PC-3 (cell line): ENCODE measurements at places on chromosomes 16 and 17. TPM values are rescaled to one million over a fixed set of nuclear protein-coding genes. Genes with fewer than 3 reads are reported as not detected.
A peak's percentile ranks its signal among the peaks of the same experiment; 100 is the strongest.

ST6GALNAC2 gene
- total RNA-seq, result 1.0 and 6.4 TPM in 2 replicates

CA5A gene
- not detected in 2 replicates for total RNA-seq

HOXB4 gene
- 0.22 and 0.58 TPM in 2 replicates for total RNA-seq

TCF25 gene
- 77.9 and 79.6 TPM in 2 replicates for total RNA-seq

EME2 gene
- 11.3 and 12.5 TPM in 2 replicates for total RNA-seq

DNA sequence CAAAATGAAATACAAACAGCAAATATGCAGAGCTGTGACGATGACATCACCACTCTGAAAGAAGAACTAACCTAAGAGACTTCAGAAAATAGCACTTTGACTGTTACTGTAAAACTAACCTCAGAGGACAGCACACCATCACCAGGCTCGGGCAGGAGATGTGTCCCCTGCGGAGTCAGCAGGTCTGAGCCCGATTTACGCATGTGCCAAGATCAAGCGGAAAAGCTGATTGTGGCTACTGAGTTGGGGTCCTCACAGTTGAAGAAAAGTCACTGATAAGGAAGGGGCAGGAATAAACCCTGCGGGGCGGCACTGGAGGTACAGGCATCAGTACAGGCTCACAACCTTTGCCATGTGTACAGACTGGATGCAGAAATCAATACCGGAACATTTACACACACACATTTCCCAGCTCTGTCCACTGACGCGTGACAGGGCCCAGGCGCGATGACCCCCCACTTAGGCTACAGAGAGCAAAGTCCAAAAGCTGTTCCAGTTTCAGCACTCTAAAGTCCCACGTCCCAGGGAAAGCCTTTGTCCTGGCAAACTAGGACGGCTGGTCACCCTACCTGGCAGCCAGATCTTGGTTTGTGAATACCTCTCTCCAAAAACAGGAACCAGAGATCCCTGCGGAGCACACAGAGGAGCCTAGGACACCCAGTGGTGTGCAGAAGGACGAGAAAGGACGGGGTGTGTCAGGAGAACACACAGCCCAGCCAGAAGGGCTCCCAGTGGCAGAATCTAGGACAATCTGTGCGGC is 21.5 kb downstream of the TRAP1 start:
- no peak overlapping the region for H3K4me3 ChIP-seq
- H3K36me3 ChIP-seq, result peaks cover 7% of the 10 kb centered on the region; the same call in 1 of the 2 replicates
- no peaks in the 10 kb centered on the region for H3K4me1 ChIP-seq

DNA sequence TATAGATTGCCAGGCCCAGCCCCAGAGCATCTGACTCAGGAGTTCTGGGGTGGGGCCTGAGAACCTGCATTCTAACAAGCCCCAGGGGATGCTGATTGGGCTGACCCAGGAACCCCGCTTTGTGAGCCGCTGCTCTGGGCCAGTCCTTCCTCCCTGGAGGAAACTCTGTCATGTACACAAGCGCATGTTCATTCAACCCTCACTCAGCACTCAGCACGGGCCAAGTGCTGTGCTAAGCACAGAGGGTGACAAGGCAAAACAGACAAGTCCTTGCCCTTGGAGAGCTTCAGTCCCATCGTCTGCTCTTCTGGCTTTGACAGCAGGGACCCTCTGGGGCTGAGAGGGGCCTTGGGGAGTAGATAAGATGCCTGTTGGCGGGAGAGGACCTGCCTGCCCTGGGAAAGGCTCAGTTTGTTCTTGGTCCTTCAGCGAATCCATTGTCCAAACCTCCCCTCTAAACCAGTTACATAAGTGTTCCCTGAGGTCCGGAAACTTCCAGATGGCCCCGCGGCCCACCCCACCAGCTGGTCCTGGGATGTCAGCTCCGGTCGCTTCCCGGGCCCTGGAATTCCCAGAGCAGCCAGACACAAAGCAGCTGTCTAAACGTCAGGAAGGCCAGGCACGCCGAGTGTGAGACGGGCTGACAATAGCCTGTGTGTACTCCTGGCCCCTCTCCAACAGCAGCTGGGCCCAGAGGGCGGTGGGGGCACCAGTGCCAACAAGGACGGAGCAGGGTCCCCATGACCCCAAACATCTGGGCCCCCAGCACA is 88.8 kb downstream of the ZDHHC7 start:
- H3K36me3 ChIP-seq, result no peaks in the 10 kb centered on the region
- H3K27me3 ChIP-seq, result no peaks in the 10 kb centered on the region
- no peak overlapping the region for H3K27ac ChIP-seq
- no peaks in the 10 kb centered on the region for H3K4me1 ChIP-seq
- no peak overlapping the region for H3K4me3 ChIP-seq

DNA sequence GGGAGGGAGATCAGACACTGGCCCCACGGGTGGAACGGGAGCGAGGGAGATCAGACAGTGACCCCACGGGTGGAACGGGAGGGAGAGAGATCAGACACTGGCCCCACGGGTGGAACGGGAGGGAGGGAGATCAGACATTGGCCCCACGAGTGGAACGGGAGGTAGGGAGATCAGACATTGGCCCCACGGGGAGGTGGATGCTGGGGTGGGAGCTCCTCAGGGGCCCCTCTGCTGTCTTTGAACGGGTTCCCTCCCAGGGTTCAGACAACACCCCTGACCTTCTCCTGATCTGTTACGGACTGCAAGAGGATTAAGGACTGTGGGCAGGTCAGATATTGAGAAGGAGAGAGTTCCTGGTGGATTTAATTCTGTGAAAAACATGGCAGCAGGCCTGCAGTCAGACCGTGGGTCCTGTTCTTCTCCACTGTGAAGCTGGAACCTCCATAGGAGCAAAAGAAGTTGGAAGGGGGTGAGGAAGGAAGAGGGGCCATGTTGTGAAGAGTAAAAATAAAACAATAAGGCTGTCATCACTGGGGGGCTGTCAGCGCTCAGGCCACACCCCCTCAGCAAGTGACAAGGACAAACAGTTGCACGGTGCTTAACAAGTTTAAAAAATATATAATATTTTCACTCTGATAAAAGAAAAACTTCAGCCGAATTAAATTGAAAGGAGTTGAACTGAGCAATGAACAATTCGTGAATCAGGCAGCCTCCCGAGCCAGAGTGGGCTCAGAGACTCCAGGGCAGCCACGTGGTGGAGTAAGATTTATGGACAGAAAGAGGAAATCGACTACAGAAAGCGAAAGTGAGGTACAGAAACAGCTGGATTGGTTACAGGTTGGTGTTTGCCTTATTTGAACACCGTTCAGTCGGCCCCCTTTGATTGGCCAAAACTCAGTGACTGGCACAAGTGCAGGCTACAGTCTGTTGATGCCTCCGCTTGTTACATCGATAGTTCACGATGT is 348.7 kb upstream of the TNRC6C start:
- H3K4me3 ChIP-seq, result no peak overlapping the region
- H3K27ac ChIP-seq, result no peak overlapping the region
- DNase-seq, result no peak
- H3K27me3 ChIP-seq, result peaks cover 71% of the 10 kb centered on the region
- H3K4me1 ChIP-seq, result no peaks in the 10 kb centered on the region

DNA sequence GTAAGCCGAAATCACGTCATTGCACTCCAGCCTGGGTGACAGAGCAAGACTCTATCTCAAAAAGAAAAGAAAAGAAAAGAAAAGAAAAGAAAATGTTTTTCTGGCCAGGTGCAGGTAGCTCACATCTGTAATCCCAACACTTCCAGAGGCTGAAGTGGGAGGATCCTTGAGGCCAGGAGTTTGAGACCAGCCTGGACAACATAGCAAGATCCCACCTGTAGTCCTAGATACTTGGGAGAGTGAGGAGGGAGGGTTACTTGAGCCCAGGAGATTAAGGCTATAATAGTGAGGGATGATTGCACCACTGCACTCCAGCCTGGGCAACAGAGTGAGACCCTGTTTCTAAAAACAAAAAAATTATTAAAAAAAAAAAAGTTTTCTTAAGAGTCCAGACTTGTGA is 2.5 kb upstream of the ATP5MC1 start:
- H3K36me3 ChIP-seq, result peaks cover 8% of the 10 kb centered on the region
- H3K27ac ChIP-seq, result no peak overlapping the region
- no peak for DNase-seq
- no peaks in the 10 kb centered on the region for H3K27me3 ChIP-seq
- no peak overlapping the region for H3K4me3 ChIP-seq

DNA sequence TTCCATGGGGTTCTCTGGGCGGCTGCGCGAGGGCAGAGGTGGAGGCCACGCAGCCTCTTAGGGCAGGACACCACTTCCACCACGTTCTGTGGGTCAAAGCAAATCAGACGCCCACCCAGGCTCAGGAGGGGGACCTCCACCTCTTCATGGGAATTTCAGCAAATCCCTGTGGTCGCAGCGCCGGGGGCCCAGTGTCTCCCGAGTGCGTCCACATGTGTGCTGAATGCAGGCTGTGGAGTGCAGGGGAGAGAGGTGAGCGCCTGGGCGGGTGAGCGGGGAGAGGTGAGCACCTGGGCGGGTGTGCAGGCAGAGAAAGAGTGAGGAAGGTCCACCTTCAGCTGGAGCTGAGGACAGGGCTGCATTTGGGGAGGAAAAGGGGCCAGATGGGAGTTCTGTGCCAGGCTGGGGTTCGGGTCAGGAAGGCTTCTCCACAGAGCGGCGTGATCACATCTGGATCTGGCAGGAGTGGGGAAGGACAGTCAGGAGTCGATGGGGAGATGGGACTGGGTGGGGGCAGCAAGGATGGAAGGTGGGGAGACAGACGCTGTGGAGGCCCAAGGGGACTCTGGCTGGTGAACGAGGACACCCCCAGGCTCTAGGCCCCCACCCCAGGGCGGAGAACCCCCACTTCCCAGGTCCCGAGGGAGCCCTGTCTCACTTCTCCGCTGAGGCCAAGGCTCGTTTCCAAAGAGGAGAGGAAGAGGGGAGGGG is 36.8 kb upstream of the CBFA2T3 start:
- H3K36me3 ChIP-seq, result no peaks in the 10 kb centered on the region
- peaks cover 10% of the 10 kb centered on the region; the same call in 1 of the 2 replicates for H3K27me3 ChIP-seq
- no peak overlapping the region for H3K27ac ChIP-seq
- no peaks in the 10 kb centered on the region for H3K4me1 ChIP-seq
- no peak overlapping the region for H3K4me3 ChIP-seq

GRCh38 chr16:82874672-82875071 is 247.9 kb downstream of the CDH13 start:
- no peak for DNase-seq
- no peaks in the 10 kb centered on the region for H3K4me1 ChIP-seq
- H3K4me3 ChIP-seq, result no peak overlapping the region
- no peak overlapping the region for H3K27ac ChIP-seq
- no peaks in the 10 kb centered on the region for H3K36me3 ChIP-seq
- H3K27me3 ChIP-seq, result no peaks in the 10 kb centered on the region

DNA sequence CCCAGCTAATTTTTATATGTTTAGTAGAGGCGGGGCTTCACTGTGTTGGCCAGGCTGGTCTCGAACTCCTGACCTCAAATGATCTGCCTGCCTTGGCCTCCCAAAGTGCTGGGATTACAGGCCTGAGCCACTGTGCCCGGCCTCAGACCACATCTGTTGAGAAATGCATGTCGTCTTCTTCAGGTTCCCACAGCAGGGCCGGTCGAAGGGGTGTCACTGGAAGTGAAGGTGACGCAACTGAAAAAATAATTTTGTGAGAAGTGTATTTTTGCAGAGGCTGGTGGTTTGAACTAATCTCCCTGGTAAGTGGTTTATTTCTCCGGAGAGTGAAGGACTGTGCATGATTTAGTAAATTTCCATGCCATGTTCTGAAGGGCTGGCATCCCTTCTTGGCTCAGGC is 33.4 kb upstream of the IL34 start:
- no peak overlapping the region for H3K4me3 ChIP-seq
- no peaks in the 10 kb centered on the region for H3K36me3 ChIP-seq
- no peak for DNase-seq
- no peaks in the 10 kb centered on the region for H3K27me3 ChIP-seq
- no peak overlapping the region for H3K27ac ChIP-seq

DNA sequence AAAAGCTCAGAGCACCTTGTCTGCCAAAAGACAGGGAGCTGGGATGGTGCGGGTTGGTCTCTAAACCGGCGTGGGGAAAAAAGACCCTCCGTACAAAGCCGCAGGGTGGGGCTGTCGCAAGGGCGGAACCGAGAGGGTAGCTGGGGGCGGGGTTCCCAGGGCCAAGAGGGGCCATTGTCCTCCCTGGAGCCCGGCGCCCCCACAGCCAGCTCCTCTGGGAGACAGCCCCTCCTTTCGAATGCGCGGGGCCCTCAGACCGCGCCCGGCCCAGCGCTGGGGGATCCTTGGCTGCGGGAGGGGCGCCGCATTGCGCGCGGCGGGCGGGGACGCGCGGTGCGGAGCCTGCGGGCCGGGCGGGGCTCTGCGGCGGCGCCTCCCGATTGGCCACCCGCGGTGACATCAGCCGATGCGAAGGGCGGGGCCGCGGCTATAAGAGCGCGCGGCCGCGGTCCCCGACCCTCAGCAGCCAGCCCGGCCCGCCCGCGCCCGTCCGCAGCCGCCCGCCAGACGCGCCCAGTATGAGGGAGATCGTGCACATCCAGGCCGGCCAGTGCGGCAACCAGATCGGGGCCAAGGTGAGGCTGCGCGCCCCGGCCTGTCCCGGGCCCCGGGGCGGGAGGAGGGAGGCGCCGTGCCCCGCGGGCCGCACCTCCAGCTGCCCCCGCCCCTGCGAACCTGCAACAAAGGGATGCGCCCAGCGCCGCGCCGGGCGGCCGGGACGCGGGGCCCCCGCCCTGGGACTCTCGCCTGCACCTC is at the start of gene TUBB3:
Gene TUBB3 (plus strand): TSS at position 459 of the 756 bp plus-strand sequence. CDS start 60 bp downstream, at position 519.
- peak; percentile 78 for DNase-seq
- peak within 1 kb of the TSS; percentile 84 for H3K4me3 ChIP-seq
- peak within 1 kb of the TSS; percentile 99 for H3K27ac ChIP-seq
- no peaks in the 10 kb centered on the region for H3K36me3 ChIP-seq
- H3K27me3 ChIP-seq, result no peaks in the 10 kb centered on the region
- peaks cover 27% of the 10 kb centered on the region for H3K4me1 ChIP-seq

- H3K4me1 ChIP-seq, result 0 out of 2 replicates have a peak, but pooled peaks cover 7% of the 10 kb centered on the region
- no peak overlapping the region for H3K27ac ChIP-seq
- peak; percentile 57 for DNase-seq
- peaks cover 10% of the 10 kb centered on the region for H3K27me3 ChIP-seq
Measured at GRCh38 chr16:31215287-31216162, 1.4 kb downstream of the PYDC1 start.

GRCh38 chr16:87445486-87445885 is 47.3 kb downstream of the ZCCHC14 start:
- DNase-seq, result no peak
- no peaks in the 10 kb centered on the region for H3K27me3 ChIP-seq
- H3K4me3 ChIP-seq, result no peak overlapping the region
- H3K4me1 ChIP-seq, result peaks cover 8% of the 10 kb centered on the region; the same call in 1 of the 2 replicates
- peaks cover 8% of the 10 kb centered on the region; the same call in 1 of the 2 replicates for H3K36me3 ChIP-seq
- no peak overlapping the region for H3K27ac ChIP-seq

DNA sequence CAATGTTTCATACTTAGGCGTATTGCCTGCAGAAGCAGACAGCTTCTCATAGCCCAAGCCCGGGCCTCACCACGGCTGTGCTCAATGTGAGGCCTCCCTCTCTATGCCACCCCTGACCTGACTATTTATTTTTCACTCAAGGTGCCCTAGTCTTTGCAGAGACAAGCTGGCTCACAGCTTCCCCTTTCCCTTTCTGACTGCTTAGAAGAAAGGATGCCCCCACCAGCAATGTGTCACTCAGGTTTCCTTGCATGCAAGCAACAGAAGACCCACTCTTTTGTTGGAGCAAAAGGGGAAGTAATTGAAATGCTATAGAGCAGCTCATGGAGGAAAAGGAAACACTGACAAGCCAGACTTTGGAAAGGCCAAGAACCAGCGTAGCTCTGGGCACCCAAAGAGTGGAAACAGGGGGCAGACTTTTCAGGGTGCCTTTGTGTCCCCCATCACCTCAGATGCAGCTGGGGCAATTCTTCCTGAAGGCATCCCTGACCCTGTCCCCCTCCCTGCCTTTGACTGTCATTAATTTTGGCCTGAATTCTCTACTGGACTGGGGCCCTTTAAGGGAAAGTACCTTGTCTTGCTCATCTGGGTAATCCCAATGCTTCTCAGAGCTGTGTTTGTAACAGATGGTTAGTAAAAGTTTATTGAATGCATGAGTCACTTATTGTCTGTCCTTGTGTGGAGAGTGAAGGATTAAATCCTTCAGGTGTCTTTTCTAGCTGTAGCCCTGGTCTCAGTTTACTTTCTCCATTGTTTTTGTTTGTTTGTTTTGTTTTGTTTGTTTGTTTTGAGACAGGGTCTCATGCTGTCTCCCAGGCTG is 17.8 kb downstream of the RGS9 start:
- H3K36me3 ChIP-seq, result no peaks in the 10 kb centered on the region
- H3K4me1 ChIP-seq, result peaks cover 13% of the 10 kb centered on the region
- 0 out of 2 replicates have a peak overlapping the region, but pooled peaks have one; percentile 23 for H3K27ac ChIP-seq
- no peak overlapping the region for H3K4me3 ChIP-seq
- DNase-seq, result peak; percentile 88
